ENCODE measurements at places on chromosomes 5 and 9. TPM values are rescaled to one million over a fixed set of nuclear protein-coding genes. Genes with fewer than 3 reads are reported as not detected.

Gene FBXW5
- 150 TPM for total RNA-seq

Gene CAMK4
- 7.7 TPM for total RNA-seq

Gene NPR2
- total RNA-seq, result 19.2 TPM

Gene SPATA31D4
- not detected for total RNA-seq

Measured in mesangial cell (primary cell).